AG09309 (cell line): ENCODE measurements at places on chromosomes 12 and 14.

DNA sequence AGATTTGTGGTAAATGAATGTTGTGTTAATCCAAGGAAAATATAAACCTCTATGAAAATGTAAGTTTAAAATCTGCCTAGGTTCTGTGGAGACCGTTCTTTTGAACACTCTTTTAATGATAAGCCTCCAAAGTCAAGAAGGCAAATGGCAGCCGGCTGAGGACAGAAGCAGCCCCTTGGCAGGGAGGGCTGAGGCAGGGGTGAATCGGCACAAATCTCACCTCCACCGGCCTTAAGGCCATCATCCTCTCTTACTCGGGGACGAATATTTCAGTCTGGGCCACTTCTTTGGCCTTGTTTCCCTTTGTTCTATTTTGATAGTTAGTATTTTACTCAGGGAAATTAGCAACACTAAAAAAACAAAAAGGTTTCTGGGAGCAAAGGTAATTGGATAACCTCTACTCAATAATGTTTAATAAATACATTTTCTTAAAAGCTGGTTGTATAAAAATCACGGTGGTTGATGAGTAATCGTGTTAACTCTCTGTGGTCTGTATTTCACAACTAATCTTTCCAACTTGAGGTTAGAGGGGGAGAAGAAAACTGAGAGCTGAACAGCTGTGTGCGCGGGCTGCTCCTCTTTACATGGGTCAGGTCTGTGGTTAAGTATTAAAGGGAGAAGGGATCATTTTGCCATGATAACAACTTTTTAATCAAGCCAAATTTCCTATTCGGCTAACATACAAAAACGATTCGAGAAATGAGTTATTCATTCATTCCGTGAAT is 18.6 kb downstream of the LGMN start:
- peak; percentile 65 for DNase-seq

GRCh38 chr12:72610854-72611358 is 338.7 kb downstream of the TRHDE start:
- DNase-seq, result no peak

DNA sequence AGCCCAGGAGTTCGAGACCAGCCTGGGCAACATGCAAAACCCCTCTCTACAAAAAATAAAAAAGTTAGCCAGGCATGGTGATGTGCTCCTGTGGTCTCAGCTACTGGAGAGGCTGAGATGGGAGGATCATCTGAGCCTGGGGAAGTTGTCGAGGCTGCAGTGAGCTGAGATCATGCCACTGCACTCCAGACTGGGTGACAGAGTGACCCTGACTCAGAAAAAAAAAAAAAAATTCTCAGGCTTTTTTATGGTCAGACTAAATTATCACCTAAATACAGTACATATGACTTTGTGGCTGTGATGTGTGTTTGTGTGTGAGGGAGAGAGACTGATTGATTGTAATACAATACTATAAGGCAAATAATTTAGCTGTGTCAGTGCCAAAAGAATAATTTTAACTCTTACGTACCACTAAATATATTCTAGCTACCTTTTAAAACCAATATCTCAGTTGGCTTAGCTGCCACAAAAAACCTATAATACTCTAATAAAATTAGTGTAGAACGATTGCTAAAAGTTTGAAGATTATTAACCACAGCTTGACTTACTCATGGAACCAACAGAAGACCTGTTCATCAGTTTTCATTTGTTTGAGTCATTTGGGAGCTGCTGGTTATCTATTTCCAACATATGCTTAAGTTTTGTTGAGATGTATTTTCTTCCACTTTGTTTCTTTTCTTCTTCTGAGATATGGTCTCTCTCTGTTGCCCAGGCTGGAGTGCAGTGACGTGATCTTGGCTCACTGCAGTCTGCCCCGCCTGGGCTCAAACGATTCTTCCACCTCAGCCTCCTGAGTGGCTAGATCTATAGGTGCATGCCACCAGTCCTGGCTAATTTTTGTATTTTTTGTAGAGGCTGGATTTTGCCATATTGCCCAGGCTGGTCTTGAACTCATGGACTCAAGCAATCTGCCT is 58.0 kb downstream of the DIP2B start:
- DNase-seq, result no peak

GRCh38 chr14:98174041-98174440 is 1098.0 kb downstream of the BCL11B start:
- no peak for DNase-seq

GRCh38 chr14:73909681-73910080 is 23.0 kb downstream of the ZNF410 start:
- no peak for DNase-seq

DNA sequence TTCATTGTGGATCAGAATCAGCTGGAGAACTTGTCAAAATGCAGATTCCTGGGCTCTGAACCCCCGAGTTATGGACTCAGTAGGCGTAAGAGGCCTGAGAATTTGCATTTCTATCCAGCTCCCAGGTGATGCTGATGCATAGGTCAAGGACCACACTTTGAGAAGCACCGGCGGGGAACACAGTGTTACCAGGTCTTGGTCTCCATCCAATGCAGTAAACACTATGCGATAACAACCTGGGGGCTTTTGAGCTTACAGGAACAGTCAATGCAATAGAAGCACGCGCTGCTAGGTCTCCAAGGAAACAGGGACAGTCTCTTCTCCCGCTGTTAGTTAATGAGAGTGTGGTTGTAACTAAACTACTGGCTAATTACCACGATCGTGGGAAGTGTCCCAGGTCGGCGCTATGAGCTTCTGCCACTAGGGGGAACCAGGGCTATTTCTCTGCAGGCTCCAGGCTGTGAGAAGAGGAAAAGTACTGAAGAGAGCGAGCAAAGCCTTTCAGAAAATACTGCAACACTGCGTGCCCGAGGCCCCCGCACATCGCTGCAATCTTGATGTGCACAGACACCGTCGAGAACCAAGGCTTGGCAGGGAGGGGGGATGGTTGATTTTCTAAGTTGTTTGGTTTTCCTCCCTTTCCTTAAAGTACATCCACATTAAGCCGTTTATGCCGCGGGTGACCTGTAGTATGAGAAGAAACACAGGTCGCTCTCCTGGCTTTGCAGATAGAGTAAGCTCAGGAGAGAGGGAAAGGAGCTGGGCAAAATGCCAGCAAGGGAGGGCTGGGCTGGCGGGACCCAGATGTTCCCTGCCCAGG is 52.0 kb upstream of the KCNA1 start:
- DNase-seq, result peak; percentile 8

- DNase-seq, result no peak
These were observed 68.3 kb downstream of the SEC23A start for GRCh38 chr14:39034481-39035296.

DNA sequence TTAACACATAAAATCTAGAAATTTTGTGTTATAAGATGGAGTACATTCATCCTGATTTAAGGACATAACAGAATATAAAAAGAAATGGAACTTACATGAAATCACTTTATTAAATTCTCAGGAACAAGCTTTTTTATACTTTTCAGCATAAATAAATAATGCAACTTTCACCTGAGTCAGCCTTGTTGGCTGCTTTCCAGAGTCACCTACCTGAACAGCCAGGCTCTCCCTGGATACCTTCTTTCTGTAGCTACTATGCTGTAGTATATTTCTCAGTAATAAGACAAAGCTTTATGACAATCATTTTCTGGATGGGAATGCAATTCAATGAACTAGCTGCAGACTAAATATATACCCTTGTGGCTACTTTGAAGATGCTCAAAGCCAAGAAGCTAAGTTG is 111.9 kb downstream of the NTS start:
- no peak for DNase-seq

DNA sequence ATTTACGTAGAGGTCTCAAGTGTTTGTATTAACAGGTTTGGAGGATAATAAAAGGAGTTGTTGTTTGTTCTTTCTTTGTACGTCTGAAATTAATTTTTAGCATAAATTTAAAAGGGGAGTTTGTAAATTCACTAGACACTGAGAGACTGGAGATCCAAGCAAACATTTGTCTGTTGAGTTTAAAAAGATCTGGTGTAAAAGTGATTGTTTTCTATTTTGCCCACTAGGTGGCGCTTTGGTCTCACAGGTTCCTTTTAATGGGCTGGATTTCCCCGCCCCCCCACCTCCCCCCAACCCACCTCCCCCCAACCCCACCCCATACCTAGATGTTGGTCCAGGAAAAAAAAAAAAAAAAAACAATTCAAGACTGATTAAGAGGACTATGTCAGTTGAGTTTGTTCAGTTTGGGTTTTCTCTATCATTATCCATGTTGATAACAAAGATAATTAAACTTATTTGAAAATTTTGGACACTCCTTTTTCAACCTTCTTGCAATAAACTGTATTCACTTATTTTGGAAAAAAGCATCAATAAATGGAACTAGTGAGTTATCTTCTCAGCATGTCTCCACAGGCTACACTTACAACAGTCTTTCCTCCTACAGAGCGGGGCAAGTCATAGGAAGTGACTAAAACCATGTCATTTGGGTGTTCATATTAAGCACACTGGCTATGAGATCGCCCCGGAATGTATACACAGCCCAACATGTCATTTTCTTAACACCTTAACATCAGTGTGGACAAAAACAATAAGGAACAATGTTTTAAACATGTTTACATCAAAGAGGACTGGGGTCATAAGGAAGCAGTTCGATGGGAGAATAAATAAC is 841.1 kb downstream of the NRXN3 start:
- DNase-seq, result no peak

- no peak for DNase-seq
These were observed 263.4 kb downstream of the SOX5 start for GRCh38 chr12:23686095-23686494.

DNA sequence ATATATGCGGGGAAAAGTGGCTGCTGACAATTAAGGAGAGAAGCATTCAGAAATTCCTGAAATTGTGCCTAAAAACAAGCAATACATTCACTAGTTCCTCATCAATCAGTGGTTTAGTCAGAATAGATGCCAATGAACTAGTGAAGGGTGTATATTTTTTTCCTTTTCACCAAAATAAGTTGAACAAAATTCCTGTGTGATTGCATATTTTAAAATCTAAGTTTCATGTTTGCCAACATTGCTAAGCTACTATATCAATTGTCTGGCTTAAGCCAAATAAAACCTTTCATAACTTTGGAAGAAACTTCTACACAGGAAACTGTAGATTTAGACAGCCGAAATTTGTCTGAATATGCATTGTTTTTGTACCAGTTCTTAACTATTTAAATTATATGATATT is 8.7 kb downstream of the PRKD1 start:
- no peak for DNase-seq

GRCh38 chr12:3150308-3150670 is 73.1 kb downstream of the TSPAN9 start:
- DNase-seq, result no peak

DNA sequence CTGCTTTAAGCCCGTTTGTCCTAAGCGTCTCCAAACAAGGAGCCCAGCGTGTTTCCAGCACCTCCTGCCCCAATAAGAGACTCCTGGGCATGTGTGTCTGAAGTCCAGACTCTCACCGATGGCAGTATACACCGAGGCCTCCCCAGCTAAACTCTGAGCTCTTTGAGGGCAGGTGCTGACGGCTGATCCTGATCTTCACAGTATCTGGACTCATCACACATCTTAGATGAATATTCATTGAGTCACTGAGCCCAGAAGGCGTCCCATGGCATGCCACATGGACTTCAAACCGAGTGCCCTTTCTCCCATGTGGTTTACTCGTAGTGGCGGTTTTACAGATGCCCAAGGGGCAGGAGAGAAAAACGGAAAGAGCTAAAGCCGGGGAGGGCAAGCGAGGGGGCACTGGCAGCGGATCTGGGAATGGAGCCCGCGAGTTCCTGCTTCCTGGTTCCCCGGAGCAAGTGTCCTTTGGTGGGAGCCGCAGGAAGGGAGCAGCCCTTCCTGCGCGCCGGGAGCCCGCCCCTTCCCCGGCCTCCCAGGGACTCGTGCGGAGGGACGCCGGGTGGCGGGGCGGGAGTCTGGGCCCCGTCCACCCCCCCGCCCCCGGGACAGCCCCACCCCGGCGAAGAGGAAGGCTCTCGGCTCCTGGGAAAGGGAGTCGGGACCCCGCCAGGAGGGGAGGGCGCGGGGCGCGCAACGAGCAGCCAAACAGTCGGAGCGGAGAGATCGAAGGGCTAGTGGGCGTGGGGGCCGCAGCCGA is 585 bp upstream of the TEAD4 start:
- DNase-seq, result no peak

- DNase-seq, result no peak
These were observed 3.8 kb downstream of the MARS1 start for GRCh38 chr12:57491393-57492280.

- DNase-seq, result peak; percentile 90
These were observed 158.0 kb downstream of the SLC5A8 start for GRCh38 chr12:101051901-101052550.

DNA sequence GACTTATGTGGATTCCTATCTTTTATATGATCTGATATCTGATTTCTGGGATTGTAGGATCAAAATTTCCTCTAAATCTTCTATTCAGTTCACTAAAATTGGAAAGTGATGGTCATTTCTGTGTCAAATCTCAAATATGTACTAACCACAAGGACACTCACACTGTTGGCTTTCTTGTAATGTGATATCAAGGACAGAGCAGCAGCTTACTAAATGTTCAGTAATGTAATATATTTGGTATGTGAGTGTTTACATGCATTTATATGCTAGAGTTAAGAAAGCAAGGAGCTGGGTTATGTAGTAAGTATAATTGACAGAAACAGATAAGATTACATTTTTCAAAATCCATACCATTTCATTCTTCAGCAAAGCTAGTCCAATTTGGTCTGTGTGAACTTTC is 16.5 kb downstream of the PUS7L start:
- DNase-seq, result peak; percentile 66

DNA sequence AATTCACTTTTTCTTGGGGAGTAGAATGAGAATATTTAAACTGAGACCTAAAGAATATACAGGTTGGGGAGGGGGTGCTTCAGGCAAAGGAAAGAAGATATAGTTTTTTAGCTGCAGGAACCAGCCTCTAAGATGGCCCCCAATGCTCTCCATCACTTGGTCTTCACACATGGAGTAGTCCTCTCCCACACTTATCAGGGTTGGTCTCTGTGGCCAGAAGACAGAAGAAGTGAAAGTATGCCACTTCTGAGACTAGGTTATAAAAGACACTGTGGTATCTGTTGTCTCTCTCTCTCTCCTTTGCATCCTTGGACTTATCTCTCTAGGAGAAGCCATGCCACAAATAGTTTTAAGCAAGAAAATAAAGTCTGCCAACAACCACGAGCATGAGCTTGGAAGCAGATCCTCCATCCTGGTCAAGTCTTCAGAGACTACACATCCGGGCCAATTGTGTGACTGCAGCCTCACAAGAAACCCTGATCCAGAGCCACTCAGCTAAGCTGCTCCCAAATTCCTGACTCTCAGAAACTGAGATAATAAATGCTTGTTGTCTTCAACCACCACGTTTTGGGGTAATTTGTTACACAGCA is 18.0 kb downstream of the PUS7L start:
- DNase-seq, result no peak

DNA sequence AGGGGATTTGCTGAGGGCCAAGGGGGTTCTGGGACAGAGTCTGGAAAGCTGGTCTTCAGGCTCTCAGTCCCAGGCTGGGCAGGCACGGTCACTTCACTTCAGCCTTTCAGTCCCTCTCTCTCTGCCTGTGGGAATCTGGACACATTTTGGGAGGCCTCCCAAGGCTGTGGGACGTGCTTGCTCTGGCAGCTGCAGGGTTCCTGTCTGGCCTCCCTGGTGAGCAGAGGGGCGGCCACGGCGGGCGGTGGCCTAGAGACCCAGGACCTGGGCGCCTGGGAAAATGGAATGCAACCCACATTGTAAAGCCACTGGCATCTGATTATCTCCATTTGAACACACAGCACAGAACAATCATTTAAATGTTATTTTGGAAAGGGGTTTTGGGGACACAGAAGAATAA is 10.1 kb upstream of the ALDH2 start:
- DNase-seq, result no peak
